ENCODE measurements at places on chromosomes 7 and 10.

DNA sequence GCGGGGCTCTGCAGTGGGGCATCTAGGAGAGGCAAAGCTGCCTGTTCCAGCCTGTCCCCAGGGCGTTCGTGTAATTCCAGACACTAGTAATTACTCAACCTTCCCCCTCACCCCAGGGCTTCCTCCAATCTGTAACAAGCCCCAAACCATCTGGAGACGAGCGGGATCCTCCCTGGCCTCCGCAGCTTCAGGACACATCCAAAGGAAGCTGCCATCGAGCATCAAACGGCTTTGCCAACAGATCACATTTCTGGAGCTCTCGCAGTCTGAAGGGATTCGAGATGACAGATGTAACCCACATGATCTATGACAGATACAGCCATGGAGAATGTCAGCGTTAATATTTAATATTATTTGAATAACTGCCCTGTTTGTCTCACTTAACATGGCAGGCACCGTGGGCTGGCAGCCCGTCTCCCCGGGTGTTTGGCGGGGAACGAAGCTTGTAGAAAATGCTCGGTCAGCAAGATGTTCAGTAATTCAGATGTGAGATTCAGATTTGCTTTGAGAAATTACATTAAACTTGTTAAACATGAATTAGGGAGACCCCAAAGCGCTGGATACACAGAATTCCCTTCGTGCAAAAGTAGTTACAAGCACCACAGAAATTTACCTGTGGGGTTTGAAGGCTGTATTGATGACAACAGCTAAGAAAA, 108.5 kb upstream of the C7orf33 start:
- no peak for DNase-seq

GRCh38 chr7:85156661-85157208, 30.1 kb downstream of the SEMA3D start:
- DNase-seq: no peak

- DNase-seq: no peak
Observed at GRCh38 chr10:42476101-42476500, 162.3 kb downstream of the ZNF33B start.

- DNase-seq: no peak
Observed at GRCh38 chr10:4051011-4051640, 266.1 kb upstream of the KLF6 start.

DNA sequence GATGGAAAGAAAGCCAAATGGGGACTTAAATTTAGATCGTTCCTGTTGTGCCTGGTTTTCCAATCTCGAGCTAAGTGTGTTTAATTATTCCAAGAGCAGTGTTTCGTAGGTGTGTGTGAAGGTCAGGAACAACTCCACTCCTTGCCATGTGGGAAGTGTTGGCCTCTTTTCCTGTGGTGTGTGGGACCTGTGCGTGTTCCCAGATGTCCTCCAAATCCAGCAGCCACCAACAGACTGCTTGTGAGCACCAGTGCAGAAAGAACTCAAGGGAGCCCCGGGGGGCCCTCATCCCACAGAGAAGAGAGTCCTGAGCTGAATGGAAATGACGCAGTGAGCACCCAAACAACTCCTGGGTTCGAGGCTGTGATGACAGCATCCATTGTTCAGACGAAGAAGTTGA, 227.7 kb downstream of the TMEM178B start:
- DNase-seq: no peak

DNA sequence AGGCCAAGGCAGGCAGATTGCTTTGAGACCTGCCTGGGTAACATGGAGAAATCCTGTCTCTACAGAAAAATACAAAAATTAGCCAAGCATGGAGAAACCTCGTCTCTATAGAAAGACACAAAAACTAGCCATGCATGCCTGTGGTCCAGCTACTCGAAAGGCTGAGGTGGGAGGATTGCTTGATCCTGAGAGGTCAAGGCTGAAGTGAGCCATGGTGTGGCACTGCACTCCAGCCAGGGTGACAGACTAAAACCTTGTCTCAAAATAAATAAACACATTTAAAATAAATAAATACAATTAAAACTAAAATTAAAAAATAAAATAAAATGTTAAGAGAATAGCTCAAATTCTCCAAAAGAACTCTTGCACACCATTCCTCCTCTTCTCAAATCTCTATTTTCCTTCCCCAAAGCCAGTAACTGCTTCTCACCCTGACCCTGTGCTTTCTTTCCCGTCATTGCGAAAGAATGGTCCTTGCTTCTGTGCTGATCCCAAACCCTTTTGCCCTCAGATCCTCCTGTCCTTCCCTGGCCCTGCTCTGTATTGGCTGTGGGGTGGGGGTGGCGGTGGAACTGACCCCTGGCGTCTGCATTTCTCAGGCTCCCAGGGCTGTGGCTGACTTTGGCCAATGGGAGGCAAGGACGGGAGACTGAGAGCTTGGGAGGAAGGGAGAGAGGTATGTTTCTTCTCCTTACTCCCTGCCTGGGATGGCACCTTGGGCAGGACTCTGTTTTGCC, 12.4 kb downstream of the SRGN start:
- no peak for DNase-seq

DNA sequence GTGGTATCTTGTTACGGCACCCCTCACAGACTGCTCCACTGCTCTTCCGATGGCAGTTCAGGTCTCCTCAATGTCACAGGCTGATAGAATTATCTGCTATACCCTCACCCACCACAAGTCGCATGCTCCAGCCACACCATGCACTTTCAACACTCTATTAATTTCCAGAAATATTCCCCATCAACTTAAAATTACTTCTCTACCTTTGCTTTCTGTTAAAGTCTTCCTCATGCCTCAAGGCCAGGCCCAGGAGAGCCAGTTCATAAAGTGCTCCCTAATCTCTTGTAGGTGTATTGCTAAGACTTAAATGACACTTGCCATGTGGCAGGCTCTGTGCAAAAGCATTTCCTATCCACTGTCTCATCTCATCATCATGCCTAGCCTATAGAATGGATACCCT, 105.9 kb upstream of the ARID5B start:
- DNase-seq: no peak

- no peak for DNase-seq
Observed at GRCh38 chr7:74455928-74456327, 2.2 kb downstream of the GTF2IRD1 start.

GRCh38 chr7:50265968-50266634, 38.4 kb upstream of the IKZF1 start:
- DNase-seq: no peak

DNA sequence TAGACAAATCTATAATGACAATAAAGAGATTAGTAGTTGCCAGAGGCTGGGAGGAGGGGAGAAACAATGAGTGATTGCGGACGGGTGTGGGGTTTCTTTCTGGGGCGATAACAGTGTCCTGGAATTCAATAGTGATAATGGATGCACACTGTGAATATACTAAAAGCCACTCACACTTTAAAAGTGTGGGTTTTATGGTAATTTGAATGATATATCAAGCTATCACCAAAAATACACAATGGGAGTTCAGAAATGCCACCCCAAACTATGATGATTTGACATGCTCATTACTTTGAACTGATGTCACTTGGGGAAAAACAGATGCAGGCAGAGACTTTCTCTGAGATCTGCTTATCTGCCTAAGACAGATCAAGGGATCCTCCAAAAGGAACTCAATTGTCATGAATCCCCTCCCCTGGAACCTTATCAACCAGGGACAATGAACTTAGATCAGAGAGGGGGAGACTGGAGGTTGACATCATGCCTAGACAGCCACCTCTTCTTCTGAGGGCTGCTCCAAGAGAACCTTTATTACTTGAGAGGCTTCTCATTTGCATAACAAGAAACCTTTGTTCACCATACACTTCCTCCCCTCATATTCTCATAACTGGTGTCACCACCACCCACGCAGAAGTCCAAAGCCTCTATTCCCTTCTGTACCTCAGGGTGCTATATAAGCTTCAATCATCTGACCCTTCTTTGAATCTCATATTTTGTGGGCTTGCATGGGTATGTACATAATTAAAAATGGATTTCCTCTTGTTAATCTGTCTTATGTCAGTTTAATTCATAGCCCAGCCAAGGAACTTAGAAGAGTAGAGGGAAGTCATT, 14.8 kb upstream of the ZC3HAV1 start:
- no peak for DNase-seq

DNA sequence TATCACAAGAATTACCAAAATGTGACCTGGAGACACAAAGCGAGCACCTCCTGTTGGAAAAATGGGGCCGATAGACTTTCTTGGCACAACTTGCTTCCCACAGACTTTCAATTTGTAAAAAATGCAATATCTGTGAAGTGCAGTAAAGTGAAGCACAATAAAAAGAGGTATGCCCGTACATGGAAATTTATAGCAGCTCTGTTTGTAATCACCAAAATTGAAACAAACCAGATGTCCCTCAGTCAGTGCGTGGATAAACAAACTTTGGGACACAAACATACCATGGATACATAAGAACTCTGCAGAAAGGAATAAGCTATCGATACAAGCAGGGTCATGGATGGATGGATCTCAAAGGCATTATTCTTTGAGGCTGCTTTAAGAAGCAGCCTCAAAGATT, 33.6 kb downstream of the ARID5B start:
- DNase-seq: peak; percentile 51

GRCh38 chr7:137462074-137462715, 118.7 kb upstream of the PTN start:
- DNase-seq: peak; percentile 48

GRCh38 chr7:26379711-26380110, 88.0 kb downstream of the SNX10 start:
- DNase-seq: no peak

DNA sequence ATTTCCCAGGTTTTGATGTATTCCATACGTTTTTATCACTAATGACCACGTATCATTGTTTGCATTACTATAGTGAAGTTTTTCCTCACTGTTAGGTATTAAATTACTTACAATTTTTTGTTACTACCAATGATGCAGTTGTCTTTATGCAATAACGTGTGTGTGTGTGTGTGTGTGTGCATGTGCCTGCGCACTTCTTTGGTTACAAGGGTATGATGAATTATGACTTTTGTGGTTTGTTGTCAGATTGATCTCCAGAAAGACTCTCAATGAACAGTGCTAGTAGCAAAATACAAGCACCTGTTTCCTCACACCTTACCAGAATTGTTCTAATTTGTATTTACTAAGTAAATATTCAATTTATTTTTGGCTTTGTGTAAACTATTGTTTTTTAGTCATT, 51.5 kb downstream of the MCMBP start:
- DNase-seq: no peak

DNA sequence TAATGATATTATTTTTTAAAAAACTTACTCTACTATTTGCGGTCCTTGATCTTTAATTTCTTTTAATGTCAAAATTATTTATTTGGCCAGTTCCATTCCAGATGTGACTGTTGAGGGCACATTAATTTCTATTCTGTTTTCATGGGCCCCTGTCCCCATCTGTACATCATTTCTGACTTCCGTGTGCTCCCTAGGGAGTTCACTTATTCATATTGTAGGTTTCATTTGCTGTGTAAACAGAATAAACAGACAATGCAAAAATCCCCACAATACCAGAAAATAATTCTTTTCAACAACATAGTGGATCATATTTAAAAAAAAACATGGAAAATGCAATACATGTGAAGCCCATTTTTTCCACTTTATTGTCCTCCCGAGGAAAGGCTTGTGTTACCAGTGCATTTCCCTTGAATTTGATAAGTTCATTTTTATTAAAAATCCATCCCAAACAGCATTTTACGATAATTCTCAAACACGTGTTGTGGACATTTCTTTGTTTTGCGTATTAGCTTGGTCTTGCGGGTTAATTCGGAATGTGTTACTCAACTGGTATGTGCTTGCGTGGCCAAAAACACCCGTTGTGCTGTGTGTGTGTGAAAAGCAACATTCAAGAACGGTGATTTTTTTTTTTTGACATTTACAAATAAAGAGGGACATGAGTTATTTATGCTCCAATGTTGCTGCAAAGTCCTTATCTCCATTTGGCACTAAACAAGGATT, 138.4 kb downstream of the MGMT start:
- no peak for DNase-seq

DNA sequence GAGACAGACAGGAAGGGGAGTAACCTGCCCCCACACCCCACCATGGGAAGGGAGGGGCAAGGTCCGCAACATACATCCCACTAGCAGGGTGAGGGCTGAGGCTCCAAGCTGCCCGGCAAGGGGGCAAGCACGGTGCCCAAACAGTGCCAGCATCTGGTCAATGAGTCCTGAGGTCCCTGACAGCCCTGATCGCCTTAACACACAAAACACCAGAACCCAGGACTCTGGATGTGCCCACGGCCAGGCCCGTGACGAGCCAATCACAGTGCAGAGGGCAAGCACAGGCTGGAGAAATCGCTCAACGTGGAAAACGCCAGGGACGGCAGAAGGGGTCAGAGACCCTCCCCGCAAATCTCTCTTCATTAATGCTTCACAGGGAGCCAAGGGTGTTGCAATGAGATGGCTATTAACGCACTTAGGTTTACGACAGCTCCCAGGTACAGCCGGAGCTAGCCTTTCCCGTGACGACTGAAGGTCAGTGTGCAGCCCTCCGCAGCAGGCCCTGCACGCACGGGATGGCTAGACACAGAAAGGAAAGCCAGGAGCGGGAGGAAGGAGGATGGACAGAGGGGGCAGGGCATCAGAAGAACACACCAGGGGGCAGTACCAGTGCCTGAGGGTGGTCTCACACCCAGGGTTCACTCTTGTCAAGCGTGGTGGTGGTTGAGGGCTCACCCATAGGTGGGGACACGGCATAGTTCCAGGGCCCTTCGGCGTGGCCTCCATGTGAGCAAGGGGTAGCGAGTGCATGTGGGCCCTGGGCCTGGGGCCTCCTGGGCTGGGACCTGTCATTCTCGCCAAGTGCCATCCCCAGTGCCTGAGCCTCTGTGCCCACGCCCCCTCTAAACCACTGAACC, 220.5 kb downstream of the MAD1L1 start:
- no peak for DNase-seq

- DNase-seq: no peak
Observed at GRCh38 chr7:22884911-22885788, 62.5 kb upstream of the TOMM7 start.
